ENCODE measurements at places on chromosomes 16 and 17. TPM values are rescaled to one million over a fixed set of nuclear protein-coding genes. Genes with fewer than 3 reads are reported as not detected.

- no peak for DNase-seq
Measured at GRCh38 chr17:47935961-47936360, 5.4 kb upstream of the PNPO start.

GRCh38 chr17:35496451-35497290, 40.8 kb downstream of the SLFN12L start:
- no peak for DNase-seq

GRCh38 chr17:80050706-80051105, 14.3 kb downstream of the CCDC40 start:
- DNase-seq: no peak

GRCh38 chr17:61325382-61326073, 74.1 kb upstream of the TBX2 start:
- no peak for DNase-seq

Gene MEOX1
- total RNA-seq: 0.12 TPM

Gene PABPN1L
- not detected for total RNA-seq

Gene SOCS1
- 45.1 TPM for total RNA-seq
